ENCODE measurements at places on chromosomes 16 and 17. TPM values are rescaled to one million over a fixed set of nuclear protein-coding genes. Genes with fewer than 3 reads are reported as not detected.

GRCh38 chr17:63497708-63498483 is 21.0 kb downstream of the ACE start:
- no peak for DNase-seq

DNA sequence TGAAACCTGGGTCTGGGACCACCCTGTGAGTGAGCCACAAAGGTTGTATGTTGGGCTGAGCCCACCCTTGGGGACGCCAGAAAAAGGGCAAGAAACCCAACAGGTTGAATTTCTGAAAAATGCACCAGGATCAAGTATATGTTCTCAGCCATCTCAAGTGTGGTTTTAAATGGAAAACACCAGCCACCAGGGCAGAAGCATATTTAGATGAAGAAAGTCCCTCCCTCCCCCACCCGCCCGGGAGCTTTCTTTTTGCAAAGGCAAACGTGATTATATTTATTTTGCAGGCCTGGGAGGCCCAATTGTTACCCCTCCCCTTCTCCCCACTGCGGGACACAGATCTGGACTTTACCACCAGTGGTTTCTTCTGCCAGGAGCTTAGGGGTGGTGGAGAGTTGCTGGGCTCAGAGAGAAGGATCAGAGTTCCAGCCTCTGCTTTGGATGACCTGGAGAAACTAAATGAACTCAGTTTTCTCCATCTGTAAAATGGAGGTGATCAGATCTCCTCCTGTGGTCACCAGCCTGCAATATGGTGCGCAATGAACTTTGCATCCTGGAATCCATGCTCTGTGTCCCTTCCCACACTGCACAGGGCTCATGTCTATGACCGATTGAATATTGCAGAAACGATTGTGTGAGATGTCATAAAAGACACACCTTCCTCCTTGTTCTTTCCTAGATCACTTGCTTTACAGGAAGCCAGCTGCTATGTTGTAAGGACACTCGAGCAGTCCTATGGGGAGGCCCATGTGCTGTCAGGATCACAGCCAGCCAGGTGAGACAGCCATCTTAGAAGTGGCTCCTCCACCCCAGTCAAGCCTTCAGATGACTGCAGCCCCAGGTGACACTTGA is 21.0 kb upstream of the NGFR start:
- no peak for DNase-seq

- DNase-seq: no peak
Observed at GRCh38 chr17:1709403-1709951, 700 bp downstream of the TLCD2 start.

- DNase-seq: no peak
Observed at GRCh38 chr17:11996722-11997146, 541 bp downstream of the ZNF18 start.

DNA sequence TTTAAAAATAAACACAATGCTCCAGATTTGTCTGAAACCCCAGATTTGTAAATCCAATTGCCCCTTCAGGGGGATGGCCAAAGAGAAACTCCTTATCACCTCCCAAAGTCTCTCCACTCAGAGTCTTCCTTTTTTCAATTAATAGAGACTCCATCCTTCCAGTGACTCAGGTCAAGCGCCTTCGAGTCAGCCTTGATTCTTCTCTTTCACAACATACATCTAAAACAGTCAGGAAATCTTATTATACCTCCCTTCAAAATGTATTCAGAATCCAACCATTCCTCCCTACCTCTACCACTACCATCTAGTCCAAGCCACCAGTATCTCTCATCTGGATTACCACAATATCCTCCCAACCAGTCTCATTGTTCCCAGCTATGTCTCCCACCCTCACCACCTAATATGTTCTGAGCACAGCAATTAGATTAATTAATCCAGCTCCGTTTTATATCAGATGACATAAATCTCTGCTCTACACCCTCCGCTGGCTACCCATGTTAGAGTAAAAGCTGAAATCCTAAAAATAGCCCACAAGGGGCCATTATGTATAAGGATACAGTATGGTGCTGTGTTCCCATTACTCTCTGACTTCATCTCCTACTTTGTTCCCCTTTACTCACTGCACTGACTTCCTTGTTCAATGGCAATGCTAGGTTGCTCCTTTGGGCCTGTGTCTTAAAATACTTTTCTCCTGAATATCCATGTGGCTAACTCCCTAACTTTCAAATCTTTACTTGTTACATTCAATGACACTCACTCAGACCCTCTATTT is 11.8 kb downstream of the SIAH1 start:
- no peak for DNase-seq

GRCh38 chr16:79098907-79099306 is 501.6 kb downstream of the MAF start:
- no peak for DNase-seq

DNA sequence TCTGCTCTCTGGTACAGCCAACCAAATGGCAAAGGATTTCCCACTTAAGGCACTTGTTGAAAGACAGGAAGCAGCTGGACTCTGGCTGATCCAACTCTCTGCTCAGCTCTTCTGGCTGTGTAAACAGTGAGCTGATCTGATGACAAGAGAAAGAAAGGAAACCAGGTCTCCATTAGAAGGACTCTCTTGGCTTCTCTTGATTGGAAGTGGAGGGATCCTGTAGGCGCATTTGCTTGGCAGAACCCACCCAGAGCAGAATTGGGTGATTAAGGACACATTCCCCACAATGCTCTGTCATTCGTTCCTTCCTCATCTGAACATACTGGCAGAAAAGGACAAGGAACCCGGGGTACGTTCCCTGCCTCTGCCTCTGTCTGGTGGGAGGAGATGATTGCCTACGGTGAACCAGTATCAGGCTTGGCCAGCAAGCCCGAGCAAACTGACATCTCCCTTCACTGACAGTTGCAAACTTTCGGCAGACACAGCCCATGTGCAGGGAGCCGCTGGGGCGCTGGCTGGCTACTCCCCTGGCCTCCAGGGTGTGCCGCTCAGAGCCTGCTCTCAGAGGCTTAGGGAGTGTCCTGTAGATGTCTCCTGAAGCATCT is 29.1 kb downstream of the LDHD start:
- no peak for DNase-seq

- DNase-seq: no peak
Observed at GRCh38 chr16:48824271-48824670, 214.3 kb upstream of the N4BP1 start.

- no peak for DNase-seq
Observed at GRCh38 chr17:61307905-61308886, 91.4 kb upstream of the TBX2 start.

DNA sequence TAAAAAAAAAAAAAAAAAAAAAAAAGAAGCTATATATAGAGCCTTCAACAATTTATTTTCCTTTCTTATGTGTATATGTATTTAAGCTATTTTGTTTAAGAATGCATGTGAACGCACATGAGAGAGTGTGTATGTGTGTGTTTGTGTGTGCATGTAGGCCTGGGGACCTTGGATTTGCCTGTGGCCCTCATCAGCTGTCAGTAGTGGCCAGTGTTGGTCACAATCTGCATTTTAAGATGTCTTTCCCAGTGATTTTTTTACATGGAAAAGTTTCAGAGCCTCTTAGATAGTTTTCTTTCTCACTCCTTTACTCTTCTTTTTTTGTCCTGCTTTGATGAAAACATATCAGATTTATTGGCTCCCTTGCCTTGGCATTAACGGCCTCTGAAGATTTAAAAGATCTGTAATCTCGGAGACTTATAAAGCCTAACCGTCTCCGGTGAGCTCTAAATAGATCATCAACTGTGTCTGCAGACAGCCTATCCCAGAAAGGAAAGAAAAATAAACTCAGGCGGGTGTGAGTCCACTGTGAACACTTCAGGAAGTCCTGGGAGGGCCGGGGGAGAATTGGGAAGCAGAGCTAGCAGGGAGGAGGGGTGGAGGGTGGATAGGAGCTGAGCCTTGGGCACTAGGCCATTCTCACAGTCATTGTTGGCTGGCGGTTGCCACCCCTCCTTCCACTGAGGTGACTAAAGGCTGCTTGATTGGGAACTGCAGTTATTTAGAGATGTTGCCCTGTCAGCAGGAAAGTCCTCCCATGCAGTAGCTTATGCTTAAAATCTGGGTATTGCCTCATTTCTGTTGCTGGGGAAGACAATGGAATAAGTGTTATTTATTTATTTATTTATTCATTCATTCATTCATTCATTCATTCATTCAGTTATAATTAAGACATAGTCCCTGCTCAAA is 86.8 kb downstream of the WWP2 start:
- DNase-seq: peak; percentile 86

GRCh38 chr17:82031885-82032627 is 578 bp downstream of the RAC3 start:
- no peak for DNase-seq

DNA sequence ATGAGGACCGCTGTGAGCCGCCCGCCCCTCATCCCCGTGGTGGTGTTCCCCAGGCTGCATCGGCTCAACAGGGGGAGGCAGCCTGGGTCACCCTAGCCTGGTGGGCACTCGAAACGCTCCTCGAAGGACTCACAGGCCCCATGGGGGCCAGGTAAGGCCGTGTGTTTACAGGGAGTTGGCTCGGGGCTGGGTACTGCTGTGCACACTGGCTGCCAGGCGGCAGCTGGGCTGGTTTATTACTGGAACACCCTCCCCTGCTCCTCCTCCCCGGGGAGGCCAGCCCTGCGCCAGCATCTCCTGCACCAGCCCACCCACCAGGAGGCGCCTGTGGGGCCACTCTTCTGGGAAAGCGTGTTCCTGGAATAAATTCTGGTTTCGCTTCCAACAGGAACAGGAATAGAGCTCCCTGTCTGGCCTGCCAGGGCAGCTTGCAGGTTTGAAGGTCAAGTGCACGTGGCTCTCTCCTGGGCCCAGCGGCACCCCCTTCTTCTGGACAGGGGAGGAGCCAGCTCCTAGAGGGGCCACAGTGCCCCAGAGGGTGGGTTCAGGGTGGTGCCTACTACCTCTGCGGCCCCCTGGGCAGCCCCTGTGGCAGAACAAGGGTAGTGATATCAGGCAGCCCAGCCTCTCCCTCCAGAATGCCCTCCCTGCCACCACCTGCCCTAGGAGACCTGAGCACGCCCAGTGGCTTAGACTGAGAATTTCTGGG is 11.3 kb downstream of the MCRIP1 start:
- DNase-seq: no peak

The PIK3R6 gene
- not detected for total RNA-seq

The KRTAP4-3 gene
- not detected for total RNA-seq

The INCA1 gene
- total RNA-seq: 0.89 TPM

The TP53TG3F gene
- not detected for total RNA-seq

The ZG16B gene
- total RNA-seq: not detected
